ENCODE measurements at places on chromosomes 5 and 9. TPM values are rescaled to one million over a fixed set of nuclear protein-coding genes. Genes with fewer than 3 reads are reported as not detected.

- no peak for DNase-seq
Observed at GRCh38 chr9:131091352-131091992, 4.9 kb upstream of the AIF1L start.

Gene PCDHB13
- polyA plus RNA-seq, result 2.5 TPM

- DNase-seq, result no peak
Observed at GRCh38 chr9:6096821-6097220, 81.4 kb upstream of the RANBP6 start.

Gene PPIC
- polyA plus RNA-seq, result 92.3 TPM

Gene UIMC1
- polyA plus RNA-seq, result 36.3 TPM

- DNase-seq, result no peak
Observed at GRCh38 chr5:122366501-122366900, 54.5 kb downstream of the SNCAIP start.

Gene THG1L
- 16.7 TPM for polyA plus RNA-seq

GRCh38 chr9:121709798-121710197 is 58.4 kb downstream of the DAB2IP start:
- DNase-seq, result no peak

Gene SOHLH1
- polyA plus RNA-seq, result not detected

GRCh38 chr9:133821601-133822429 is 83.7 kb upstream of the SARDH start:
- no peak for DNase-seq

All from urinary bladder (tissue), 4 donors.